Hematopoietic multipotent progenitor cell (in vitro differentiated cells): ENCODE measurements at places on chromosomes 7 and 10. TPM values are rescaled to one million over a fixed set of nuclear protein-coding genes. Genes with fewer than 3 reads are reported as not detected.

The TDRD1 gene
- 0.27 TPM for total RNA-seq

The ACTL6B gene
- total RNA-seq: not detected

The PLAC9 gene
- 0.27 TPM for total RNA-seq

DNA sequence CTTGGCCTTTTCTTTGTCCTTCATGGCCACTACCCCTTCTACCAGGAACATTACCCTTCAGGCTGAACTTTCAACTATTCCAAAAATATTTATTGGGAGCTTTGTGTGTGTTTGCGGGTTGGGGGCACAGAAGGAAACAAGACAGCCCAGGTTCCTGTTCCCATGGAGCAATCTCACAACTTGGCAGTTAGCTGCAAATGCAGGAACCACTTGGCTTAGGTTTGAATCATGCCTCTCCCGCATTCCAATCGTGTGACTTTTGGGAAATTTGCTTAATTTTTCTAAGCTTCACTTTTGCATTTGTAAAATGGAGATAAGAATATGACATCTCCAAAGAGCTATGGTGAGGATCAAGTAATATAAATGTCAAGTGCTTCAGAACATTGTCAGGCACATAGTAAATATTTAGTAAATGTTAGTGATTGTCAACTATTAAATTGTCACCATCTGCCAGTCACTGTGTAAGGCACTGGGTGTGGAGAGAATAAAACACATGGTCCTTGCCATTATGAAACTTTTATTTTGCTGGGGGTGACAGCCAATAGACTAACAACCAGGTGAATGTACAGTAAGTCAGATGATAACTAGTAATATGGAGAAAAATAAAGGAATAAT is 277.1 kb downstream of the SNX13 start:
- DNase-seq: no peak

- no peak for DNase-seq
Measured at GRCh38 chr7:155187061-155187785, 110.5 kb upstream of the INSIG1 start.

DNA sequence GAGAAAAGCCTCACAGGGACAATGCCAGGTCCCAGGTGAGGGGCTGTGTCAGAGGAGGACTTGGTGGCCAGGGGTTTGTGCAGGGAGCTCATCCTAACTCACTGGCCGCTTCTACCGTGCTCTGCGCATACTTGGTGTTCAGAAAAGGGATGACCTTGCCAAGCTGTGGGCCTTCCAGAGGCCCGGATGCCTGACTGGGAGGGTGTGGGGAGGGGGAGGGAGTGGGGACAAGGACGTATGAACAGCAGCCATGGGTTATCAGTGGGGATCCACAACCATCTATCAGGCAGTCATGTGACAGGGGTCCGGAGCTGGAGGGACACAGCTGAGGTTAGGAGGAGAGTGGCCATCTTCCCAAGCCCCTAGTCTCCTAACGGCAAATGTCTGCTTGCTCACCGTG is 6.2 kb downstream of the SFXN4 start:
- no peak for DNase-seq

DNA sequence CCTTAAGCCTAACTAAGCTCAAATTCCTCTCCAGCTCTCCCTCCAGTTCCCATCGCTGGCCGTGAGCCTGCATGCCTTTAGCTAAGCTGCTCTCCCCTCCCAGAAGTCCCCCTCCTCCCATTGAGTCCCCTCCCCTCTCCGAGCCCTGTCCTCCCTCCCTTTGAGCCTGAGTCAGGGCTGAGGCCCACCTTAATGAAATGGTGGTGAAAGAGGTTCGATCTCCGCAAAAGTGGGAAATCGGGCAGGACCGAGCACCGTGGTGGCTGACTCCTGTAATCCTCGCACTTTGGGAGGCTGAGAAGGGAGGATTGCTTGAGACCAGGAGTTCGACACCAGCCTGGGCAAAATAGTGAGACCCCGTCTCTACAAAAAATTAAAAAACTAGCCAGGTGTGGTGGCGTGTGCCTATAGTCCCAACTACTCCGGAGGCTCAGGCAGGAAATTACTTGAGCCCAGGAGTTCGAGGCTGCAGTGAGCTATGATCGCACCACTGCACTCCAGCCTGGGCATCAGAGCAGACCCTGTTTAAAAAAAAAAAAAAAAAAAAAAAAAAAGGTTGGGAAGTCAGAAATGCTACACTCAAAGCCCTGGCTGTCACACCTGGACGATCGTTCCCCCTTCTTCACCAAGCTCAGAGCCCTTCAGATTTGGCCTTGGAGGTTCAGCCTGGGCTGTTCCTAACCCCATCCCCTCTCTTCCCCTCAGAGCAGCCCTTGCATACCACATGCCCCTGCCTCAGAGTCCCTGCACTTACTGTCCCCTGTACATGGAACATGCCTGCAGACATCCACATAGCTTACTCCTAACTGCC is 995 bp upstream of the CLDN3 start:
- DNase-seq: no peak

The MLLT10 gene
- 53.6 TPM for total RNA-seq

DNA sequence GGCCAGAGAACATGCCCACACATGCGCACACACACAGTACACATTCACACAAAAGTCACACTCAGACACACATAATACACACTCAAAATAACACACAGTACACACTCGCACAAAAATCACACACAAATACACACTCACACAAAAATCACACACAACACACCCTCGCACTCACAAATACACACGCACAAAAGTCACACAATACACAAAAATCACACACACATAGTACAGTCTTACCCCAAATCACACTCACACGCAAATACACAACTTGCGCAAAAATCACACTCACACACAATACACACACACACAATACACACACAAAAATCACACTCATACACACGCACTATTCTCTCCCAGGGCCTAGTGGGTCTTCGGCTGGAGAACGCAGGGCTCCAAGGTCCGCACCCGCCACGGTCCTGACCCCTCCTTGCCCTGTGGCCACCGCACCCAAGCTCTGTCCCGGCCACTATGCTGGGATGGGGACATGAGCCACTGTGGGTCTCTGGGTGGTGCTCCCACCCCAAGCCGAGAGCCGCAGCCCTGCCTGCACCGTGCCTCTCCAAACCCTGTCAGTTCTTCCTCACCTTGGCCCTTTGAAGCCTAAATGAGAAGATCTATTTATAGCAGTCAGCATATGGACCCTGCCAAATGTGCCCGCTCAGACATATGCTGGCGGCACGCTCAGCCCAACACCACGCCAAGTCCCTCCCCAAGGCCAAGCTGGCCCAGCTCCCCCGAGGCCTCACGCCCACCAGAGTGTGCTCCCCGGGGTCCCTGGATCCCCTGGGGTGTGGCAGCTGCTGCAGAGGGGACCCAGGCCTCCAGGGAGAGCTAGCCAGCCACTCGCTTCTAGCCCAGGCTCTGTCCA is 55.9 kb downstream of the ELFN1 start:
- DNase-seq: no peak

The ADAM22 gene
- 7.0 TPM for total RNA-seq

GRCh38 chr7:55133630-55134358 is 115.0 kb downstream of the EGFR start:
- DNase-seq: no peak

GRCh38 chr10:31929261-31930022 is 811 bp upstream of the ARHGAP12 start:
- DNase-seq: peak; percentile 32

DNA sequence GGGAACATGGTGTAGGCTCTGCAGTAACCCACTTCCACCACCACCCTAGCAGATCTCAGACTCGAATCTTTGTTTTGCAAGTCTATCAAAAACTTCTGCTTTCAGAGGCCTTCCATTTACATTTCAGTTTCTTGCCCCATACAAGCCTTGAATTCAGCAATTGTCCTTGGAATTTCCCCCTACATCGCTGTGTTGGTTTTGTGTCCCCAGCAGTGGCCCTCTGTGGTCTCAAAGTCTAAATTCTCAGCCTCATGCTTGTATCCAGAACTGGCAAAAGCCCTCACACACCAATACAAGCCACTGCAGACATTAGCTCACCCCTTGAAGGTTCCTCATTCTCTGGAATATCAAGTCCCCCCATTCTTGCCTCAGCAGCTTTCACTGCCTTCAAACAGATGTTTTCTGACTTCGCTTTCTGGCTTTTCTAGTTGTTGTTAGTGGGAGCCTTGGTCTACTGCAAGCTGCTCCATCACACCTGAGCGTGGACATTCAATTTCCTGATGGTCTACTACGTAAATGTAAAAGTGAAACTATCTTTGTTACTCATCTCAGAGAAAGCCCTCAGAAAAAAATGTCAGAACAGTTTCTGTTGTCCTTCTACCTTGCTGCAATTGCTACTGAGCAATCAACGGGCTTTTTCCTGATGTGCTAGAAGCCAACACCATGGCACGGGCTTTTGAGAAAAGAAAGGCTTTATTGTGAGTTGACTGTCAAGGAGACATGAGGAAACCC is 1.8 kb upstream of the NUB1 start:
- no peak for DNase-seq

GRCh38 chr10:117318909-117319308 is 56.3 kb downstream of the PDZD8 start:
- DNase-seq: no peak

The HECW1 gene
- total RNA-seq: not detected

DNA sequence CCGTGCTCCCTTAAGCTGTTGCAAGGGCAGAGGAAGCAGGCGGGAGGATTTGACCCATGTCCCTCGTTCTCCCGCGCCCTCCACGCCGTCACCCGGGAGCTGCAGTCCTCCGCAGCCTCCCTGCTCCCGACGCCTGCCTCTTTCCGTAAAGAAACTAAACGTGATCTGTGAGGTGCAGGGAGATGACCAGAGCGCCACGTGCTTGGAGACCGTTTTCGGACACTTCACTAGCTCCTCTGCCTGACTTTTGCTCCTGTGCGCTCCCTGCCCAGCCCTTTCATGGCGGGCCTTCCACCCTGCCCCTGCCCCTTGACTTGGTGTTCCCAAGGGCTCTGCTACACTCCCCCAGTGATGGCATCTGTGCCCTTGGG is 171.2 kb downstream of the LSM5 start:
- DNase-seq: no peak

GRCh38 chr10:109934958-109935793 is 11.9 kb upstream of the XPNPEP1 start:
- DNase-seq: no peak

- DNase-seq: no peak
Measured at GRCh38 chr7:84412161-84412969, 217.8 kb upstream of the SEMA3A start.

The TMEM229A gene
- total RNA-seq: not detected

The DTX2 gene
- total RNA-seq: 14.5 TPM

GRCh38 chr10:86655173-86655540 is 810 bp downstream of the OPN4 start:
- no peak for DNase-seq

The CCNJ gene
- 11.8 TPM for total RNA-seq

The NPVF gene
- total RNA-seq: not detected

The OPN4 gene
- total RNA-seq: not detected

GRCh38 chr10:132724446-132724845 is 61.5 kb downstream of the NKX6-2 start:
- DNase-seq: no peak

DNA sequence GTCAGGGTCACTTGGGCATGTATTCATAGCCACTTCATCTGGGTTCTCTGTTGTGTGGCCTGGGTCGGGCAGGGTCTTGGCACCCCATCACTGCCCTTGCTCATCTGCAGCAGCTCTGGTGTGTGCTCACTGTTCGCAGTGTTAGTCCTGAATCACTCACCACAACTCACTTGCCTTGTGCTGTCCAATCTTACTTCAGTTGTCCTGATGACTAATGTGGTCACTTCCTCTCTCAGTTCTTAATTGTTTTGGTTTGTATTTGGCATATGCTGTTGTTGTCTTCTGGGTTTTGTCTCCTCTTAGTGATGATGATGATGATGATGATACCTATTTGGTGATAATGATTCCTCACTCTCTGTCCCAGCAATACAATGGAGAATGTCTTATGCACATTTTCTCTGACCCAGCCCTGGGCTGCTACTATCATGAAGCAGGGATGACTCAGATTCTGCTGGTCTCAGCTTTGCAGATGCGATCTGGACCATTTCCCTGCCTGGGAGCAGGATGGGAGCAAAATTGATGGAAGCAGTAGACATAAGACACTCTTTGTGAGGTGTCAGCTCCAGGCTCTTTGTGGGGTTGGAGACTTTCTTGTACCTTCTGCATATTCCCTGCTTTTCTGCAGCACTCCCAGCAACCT is 17.0 kb downstream of the ADRA2A start:
- no peak for DNase-seq

DNA sequence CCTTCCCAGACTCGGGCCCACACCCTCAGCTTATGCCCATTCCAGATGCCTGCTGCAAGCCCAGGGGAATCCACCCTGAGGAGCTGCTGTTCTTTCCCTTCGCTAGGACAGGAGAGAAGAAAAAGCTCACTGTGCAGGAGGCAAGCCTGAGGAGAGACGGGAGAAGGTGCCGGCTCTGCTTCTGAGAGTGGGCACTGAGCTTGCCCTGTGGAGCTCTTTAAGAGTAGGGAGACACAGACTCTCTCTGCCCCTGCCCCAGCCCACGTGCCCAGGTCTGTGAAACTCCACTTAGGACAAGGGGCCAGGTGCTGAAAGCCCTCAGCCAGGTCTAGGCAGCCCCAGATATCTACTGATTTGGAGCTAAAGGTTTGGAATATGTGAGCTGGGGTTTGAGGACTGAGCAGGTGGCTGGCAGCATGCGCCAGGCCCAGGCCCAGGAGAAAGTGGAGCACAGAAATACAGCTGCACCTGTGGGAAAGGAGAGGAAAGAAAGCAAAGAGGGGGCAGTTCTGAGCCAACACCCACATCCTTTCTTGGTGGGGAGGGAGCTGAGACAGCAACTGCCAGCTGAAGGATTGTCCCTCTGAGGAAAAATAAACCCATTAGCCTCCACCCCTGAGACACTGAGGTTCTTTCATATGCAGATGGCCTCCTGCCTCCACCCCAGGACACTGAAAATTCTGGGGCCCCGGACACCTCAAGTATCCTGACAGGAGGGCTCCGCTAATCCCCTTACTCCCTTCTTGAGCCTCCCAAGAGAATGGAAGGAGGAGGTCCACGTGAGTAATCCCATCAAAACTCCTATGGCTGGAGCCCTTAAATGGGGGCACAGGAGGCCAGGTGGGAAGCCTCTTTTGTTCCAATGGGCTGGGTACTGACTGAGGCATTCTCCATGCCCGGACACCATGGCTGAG is 7.3 kb downstream of the POLL start:
- DNase-seq: no peak

DNA sequence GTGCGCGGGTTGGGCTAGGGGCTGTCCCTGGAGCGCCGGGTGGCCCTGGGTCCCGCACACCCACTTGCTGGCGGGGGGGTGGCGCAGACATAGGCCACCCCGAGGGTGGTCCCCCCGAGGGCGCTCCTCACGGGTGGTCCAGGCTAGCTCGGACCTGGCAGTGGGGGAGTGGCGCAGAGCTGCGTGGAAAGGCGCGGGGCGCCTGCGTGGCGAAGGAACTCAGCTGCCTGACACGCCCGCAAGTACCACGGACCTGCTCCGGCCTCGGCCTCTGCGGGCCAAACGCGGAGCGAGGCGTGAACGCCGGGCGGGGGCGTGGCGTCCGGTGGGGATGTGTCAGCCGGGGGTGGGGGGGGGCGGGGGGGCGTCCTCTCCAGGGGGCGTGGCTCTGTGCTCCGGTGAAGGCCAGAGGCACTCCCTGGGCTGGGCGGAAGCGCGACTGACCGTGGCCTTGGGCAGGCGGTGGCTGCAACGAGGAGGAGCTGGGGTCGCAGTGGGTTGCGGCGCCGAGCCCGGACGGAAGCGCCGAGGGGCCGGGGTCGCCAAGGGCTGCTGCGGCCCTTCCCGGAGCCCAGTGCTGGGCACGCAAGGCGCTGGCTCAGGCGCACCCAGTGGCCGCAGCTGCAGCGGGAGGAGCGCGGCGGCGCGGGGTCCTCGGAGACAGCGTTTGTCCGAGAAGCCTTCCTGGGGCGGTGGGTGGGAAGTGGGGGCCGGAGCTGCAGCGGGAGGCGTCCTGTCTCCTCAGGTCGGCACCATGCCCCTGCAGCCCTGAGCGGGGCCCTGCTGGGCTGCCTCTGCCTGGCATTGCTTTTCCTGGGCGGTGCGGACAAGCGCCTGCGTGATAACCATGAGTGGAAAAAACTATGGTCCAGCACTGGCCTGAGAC is 58.9 kb upstream of the NUPR2 start:
- no peak for DNase-seq
